ENCODE measurements at places on chromosomes 12 and 14. TPM values are rescaled to one million over a fixed set of nuclear protein-coding genes. Genes with fewer than 3 reads are reported as not detected.

Gene NTS
- 31.2 TPM for polyA plus RNA-seq

- DNase-seq, result peak; percentile 52
These were observed 694 bp downstream of the AKAP5 start for GRCh38 chr14:64465831-64466554.

DNA sequence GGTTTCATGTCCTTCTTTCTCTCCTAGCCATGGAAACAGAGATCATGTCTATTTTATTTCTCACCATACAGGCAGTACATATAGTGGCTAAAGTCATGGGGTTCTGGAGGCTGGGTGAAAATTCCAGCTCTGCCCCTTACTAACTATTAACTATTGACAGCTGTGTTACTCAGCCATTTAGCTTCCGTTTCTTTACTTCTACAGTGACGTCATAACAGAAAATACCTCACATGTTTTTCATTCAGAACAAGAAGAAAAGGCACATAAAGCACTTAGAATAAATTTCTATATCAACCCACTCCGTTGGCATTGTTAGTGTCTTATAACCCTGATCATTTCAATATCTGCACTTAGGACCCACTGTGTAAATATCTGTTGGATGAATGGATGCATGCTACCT is 1506.9 kb upstream of the TMEM132C start:
- DNase-seq, result no peak

DNA sequence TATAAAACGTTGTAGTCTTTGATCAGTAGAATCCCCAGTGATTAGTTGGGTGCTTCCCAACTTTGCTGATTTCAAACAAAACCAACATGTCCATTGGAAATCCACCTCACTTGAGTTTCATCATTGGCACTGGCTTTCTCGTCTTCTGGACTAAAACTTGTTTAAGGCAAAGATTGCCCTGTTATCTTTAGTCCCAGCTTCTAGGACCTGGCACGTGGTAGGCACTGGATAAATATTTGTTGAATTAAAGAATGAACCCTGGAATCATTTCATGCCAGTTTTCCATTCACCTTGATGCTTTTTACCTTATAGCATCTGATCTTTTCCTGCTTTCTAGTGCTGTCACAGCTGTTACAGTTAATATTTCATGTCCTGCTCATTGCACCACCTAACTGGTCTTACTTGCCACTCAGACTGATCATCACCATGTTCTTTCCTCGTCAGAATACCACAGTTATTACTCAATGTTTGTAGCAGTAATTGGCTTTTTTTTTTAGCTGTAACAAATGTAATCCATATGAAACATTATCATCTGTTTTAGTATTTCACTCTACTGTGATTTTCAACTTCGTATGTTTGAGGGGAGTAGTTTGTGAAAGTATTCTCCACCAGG is 7.3 kb upstream of the C12orf50 start:
- no peak for DNase-seq

DNA sequence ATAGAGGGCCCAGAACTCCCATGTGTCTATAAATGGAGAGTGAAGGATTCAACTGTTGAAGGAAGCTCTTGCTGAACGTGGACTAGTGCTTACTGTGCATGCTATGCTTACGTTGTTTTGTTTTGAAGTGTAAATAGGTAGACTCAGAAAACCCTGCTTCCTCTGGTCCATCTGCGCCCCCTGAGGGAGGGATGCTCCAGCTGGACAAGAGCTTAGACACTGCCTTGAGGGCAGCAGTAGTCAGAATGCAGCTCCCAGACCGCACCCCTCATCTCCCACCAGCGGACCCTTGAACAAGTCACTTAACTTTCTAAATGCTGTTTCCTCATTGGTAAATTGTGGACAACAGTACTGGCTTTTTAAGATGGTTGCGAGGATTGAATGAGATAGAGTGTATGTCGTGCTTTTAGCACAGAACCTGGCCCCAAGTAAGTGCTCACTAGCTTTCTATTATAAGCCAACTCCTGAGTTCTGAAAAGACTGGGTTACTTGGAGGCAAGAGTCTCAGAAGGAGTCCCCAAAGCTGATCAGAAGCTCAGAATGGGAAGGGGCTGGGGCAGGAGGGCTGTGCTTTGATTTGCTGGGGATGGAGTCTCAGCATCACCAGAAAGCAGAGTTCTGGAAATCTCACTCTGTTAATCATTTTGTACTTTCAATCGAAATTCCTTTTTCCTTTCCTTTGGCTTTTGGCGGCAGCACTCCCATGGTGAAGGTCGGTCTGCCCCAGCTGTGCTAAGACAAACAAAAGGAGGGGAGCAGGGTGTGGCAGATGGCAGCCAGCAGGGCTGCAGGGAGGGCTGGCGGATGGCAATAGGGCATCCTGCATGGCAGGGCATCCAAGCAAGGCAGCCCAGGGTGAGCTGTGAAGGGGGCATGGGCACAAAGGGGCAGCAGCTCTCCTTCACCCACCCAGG is 15.6 kb downstream of the AGAP2 start:
- DNase-seq, result no peak
